ENCODE measurements at places on chromosomes 5 and 9. TPM values are rescaled to one million over a fixed set of nuclear protein-coding genes. Genes with fewer than 3 reads are reported as not detected.

GRAMD2B gene
- total RNA-seq = 11.1 TPM

DNA sequence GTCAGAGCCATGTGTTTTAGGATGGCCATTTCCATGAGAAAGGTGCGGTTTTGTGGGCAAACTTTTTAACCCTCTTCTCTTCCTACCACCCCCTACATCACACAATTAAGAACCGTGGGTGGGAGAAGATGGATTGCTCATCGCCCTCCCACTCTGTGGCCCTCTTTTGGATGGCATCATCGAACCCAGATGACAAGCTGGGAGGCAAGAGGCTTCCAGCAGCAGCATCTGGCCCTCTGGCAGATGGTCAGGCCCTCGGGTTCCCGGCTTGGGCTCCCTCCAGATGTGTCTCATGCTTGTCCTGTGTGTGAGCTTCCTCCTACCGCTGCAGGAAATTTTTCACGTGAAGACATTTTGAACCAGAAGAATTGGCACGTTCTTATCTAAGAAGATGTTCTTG is 199.9 kb downstream of the EBF1 start:
- no peak for DNase-seq
- no peaks in the 10 kb centered on the region for H3K36me3 ChIP-seq
- H3K4me3 ChIP-seq = no peak overlapping the region
- H3K4me1 ChIP-seq = peaks cover 12% of the 10 kb centered on the region
- no peak overlapping the region for H3K27ac ChIP-seq
- H3K27me3 ChIP-seq = no peaks in the 10 kb centered on the region

OLFML2A gene
- 0.25 TPM for total RNA-seq

DNA sequence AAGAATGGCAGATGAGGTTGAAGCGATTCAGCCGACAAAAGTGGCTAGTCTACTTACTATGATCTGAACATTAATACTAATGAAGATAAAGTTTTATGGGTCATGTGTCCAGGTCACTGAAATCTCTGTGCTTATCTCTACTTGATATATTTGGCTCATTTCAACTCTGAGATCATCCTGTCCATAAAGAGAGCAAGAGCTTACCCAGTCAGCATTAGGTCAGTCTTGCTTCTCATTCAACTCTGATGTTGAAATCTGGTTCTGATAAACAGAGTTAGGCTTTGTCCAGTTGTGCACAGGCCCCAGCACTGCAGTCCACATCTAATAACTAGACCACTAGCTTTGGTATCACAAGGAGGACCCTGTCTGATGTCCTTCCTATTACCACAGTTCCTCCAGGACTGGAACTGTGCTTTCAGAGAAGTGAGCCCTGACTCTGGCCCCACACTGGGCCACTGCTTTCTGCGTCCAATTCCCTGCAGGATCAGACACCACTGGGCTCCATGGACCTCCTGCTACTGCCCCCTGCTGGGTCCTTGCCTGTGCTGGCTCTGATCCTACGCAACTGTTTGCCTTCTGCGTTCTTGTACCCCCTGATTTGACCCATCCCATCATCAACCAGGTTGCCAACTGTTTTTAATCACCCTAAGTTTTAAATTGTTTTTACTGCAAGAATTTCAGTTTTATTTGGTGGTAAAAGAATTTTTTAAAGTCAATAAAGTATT is 23.7 kb upstream of the FAM120A start:
- DNase-seq = peak; percentile 5
- no peak overlapping the region for H3K4me3 ChIP-seq
- no peaks in the 10 kb centered on the region for H3K4me1 ChIP-seq

ADAMTSL1 gene
- total RNA-seq = not detected

PRRT1B gene
- not detected for total RNA-seq

GRCh38 chr5:180338001-180338707 is 15.0 kb downstream of the GFPT2 start:
- peaks cover 9% of the 10 kb centered on the region for H3K36me3 ChIP-seq
- no peaks in the 10 kb centered on the region for H3K27me3 ChIP-seq
- H3K27ac ChIP-seq = no peak overlapping the region
- H3K4me3 ChIP-seq = no peak overlapping the region
- DNase-seq = no peak

- no peaks in the 10 kb centered on the region for H3K4me1 ChIP-seq
- no peak for DNase-seq
- no peak overlapping the region for H3K27ac ChIP-seq
- H3K4me3 ChIP-seq = no peak overlapping the region
Measured at GRCh38 chr5:180143656-180144364, 65.2 kb downstream of the RASGEF1C start.

- H3K4me3 ChIP-seq = no peak overlapping the region
- peaks cover 14% of the 10 kb centered on the region for H3K27me3 ChIP-seq
- H3K4me1 ChIP-seq = no peaks in the 10 kb centered on the region
- H3K27ac ChIP-seq = no peak overlapping the region
- no peaks in the 10 kb centered on the region for H3K36me3 ChIP-seq
- no peak for DNase-seq
Measured at GRCh38 chr5:174520420-174521396, 203.7 kb upstream of the MSX2 start.

GRCh38 chr9:121298689-121299466 is 30.9 kb downstream of the GSN start:
- H3K27ac ChIP-seq = no peak overlapping the region

DNA sequence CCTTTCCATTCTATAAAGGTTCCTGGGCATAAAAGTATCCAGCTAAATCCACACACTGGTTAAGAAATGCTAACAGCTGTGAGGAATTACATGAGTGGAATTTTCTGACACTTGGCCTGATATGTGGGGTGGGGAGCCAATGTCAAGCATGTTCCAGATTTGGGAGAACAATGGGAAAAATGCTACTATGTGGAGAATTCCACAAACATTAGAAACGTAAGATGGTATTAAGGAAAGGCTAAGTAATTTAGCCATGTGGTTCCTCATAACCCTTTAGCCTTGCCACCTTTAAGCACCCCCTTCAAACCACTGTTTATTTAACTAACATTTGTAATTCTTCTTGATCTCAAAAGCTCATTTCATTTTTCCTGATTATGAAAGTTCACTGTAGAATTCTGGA is 149.2 kb downstream of the GNA14 start:
- H3K4me3 ChIP-seq = no peak overlapping the region
- H3K27me3 ChIP-seq = no peaks in the 10 kb centered on the region
- DNase-seq = no peak
- H3K4me1 ChIP-seq = no peaks in the 10 kb centered on the region
- no peaks in the 10 kb centered on the region for H3K36me3 ChIP-seq
- H3K27ac ChIP-seq = no peak overlapping the region
